ENCODE measurements at places on chromosomes 7 and 10.

- DNase-seq: no peak
These were observed 177.1 kb downstream of the DGKI start for GRCh38 chr7:137669706-137670105.

DNA sequence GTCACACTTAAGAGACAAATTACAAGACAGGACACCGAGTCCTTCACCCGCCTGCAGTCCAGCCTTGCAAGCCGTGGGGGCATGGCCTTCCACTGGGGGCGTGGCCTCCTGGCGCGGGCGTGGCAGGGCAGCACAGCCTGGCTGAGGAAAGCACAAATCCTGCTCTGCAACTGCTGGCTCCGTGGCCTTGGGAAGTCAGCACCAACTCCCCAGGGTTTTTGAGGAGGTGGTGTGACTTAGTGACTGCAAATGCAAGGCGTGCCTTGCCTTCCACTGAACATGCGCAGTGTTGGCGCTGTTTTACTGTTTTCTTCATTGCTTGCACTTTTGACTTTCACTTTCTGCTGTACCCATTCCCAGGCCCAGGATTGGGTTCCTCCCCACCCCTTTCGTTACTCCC lies 12.9 kb upstream of the BMS1 start:
- DNase-seq: no peak

DNA sequence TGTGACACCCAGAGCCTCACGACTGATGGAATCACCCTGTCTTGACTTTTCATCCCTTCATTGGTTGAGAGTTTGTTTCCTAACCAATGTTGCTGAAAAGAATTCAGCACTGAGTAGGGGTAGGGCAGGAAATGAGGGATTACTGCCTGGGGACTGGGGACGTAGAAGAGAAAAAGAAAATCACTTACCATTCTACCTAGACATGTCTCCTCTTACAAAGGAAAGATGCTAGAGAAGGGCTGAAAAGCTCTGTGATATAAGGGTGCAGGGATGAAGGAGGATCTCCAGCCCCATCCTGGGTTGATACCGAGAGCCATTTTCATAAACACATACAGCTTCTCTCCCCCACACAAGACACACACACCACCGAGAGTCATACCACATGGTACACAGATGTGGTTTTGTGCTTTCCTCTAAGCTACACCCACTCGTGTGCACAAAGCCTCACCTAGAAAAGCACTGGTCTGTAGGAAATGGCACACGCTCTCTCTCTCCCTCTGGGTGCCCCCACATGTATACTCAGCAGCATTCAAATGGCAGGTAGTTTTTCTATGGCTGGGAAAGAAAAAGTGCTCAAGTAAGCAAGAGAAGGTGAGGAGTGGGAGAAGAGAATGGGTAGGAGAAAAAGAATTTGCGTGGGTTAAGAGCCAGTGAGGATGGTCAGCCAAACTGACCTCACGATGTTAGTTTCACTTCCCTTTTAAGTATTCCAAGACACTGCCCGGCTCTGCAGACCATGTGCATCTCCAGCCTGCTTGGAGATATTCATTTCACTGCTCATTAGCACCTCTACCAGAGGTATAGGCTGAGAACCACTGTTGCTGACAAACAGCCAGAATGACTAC lies 85.8 kb downstream of the CALD1 start:
- no peak for DNase-seq

DNA sequence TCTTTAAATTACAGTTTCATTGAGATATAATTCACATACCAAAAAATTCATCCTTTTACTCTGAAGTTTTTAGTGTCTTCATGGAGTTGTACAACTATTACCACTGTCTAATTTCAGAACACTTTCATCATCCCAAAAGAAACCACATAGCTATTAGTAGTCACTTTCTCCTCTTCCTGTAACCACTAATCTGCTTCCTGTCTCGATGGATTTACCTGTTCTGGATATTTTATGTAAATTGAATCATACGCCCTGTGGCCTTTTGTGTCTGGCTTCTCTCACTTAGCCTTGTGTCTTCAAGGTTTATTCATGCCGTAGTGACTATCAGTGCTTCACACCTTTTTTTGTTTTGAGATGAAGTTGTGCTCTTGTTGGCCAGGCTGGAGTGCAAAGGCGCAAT lies 135.5 kb downstream of the DOCK1 start:
- DNase-seq: no peak

DNA sequence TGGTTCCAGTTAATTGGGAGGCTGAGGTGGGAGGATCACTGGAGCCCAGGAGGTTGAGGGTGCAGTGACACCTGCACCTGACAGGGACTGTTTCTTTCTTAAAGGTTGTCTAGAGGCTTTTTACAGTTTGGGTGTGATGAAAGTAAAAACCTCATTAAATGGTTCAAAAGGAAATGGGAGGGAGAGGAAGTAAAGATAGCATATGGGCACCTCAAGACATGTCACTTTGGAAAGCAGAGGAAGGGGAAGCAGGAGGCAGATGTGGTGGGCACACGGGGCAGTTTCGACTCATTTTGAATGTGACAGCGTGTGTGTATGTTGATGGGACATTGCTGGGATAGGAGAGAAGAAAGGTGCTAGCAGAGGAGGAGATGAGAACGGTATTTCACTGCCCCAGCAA lies 203.1 kb downstream of the MLLT10 start:
- no peak for DNase-seq

DNA sequence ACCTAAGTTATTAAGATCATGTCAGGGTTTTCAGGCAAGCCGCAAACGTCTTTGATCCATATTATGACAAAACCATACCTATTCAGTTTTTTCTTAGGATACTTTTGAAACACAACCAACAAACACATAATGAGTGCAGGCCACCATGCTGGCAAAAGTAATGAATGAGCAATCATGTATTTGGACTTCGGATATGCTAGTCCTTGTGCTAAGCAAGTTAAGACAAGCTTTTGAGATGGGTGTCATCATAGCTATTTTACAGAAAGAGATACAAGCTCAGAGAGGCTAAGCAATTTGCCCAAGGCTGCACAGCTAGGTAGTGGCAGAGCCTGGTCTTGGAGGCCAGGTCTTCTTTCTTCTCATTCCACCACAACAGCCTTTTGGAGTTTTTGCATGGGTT lies 12.5 kb upstream of the KCNK18 start:
- no peak for DNase-seq

DNA sequence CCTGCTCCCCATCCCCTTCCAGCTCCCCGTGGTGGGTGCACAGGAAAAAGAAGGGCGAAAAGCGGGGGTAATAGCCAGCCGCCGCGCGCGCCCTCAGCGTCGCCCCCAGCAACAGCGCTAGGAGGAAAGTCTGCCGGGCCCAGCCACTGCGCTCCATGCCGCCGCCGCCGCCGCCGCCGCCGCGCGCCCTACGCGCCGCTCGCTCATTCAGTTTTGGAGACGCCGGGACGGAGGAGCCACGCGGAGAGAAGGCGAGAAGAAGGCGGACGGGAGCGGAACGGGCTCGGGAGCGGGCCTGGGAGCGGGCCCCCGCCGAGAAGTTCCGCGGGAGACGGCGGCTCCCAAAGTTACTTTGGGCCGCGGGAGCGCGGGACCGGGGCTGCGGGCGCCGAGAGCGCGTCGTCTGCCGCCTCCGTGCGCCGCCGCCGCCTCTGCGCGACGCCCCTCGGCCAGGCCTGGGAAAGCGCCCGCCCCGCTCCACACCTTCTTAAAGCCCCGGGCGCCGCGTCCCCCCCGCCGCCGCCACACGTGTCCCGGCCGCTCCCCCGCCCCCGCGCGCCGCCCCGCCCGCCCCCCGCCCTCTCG lies at the start of gene RELN:
Gene RELN (minus strand): TSS at position 459 of the 585 bp plus-strand sequence. CDS start 302 bp downstream, at position 157.
- DNase-seq: peak; percentile 40

GRCh38 chr10:58479045-58479444 lies 33.6 kb upstream of the BICC1 start:
- DNase-seq: no peak

DNA sequence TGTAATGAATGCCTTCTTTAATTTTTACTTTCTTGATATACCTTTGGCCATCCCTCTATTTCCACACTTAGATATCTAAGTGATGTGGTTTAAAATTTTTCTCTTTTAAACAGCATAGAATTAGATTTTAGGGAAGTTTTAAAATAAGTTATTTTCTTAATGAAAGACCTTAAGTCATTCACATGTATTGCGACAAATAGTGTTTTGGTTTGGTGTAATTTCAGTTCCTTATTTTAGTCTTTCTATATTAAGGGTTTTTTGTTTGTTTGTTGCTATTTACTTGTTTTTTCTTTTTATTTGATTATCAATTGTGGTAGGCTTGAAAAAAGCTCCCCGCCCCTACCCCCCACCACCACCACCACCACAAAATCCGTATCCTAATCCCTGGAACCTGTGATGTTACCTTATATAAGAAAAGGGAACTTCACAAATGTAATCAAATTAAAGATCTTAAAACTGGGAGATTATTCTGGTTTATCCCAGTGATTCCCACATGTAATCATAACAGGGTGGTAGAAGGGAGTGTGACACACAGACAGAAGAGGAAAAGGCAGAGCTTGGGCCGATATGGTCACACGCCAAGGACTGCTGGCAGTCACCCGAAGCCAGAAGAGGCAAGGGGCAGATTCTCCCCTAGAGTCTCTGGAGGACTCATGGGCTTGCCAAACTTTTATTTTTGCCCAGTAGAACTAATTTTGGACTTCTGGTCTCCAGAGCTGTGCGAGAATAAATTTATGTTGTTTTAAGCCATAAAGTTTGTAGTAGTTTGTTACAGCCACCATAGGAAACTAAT lies 149.7 kb downstream of the NPSR1 start:
- DNase-seq: no peak

- DNase-seq: no peak
These were observed 202.0 kb upstream of the LRRTM3 start for GRCh38 chr10:66723608-66724400.

DNA sequence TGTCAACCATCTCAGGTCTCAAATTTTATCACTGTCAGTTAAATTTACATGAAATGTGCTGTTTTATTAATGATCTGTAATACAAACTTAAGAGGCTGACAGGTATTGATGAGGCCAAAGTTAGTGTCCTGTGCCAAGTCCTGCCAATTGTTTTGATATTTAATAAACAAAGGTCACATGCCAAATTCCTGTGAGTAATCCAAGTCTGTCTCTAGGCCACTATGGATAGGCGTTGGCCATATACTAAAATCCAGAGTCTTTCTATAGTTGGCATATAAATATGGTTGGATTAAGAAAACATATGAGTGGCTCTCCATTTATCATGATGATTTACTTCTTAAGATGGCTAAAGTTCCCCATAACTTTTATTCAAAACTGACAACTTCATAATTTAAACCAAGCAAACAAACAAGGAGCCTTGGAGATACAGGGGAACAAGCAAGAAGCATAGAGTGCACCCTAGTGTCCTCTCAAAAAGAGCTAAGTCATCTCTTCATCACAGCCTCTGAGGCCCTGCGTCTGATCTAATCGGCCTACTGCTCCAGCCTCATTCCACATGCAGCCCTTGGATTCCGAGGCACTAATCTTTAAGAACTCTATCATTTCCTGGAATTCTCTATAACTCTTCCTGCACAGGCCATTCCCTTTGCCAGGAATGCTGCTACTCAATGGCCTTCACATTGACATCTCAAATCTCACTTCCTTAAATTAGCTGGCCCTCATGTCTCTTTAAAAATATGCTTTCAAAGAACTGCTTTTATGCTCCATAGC lies 32.7 kb upstream of the NRCAM start:
- no peak for DNase-seq

DNA sequence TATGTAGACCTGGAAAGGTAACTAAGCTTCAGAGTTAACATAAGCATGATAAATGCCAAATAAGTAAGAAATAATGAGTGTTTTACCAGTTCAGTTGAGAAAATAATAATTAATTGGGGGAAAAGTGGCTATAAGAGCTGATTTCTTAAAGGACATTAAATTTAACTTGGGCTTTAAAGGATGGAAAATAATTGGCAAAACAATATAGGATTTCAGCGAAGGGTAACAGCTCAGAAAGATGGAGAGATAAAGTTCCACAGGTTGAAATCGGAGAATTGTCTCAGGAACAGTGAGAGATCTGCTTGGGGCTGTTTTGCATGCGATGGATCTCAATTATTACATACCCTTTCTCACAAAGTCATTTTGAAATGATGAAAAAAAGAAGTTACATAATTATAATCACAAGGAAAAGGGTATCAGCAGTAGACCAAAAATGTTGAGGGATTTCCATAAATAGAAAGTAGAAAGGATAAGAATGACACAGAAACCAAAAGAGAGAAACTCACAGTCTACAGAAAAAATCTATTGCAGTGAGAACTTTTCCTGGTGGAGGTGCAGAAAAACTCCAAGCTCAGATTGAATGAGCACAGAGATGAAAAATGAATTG lies 40.1 kb upstream of the ITGB8 start:
- DNase-seq: no peak

DNA sequence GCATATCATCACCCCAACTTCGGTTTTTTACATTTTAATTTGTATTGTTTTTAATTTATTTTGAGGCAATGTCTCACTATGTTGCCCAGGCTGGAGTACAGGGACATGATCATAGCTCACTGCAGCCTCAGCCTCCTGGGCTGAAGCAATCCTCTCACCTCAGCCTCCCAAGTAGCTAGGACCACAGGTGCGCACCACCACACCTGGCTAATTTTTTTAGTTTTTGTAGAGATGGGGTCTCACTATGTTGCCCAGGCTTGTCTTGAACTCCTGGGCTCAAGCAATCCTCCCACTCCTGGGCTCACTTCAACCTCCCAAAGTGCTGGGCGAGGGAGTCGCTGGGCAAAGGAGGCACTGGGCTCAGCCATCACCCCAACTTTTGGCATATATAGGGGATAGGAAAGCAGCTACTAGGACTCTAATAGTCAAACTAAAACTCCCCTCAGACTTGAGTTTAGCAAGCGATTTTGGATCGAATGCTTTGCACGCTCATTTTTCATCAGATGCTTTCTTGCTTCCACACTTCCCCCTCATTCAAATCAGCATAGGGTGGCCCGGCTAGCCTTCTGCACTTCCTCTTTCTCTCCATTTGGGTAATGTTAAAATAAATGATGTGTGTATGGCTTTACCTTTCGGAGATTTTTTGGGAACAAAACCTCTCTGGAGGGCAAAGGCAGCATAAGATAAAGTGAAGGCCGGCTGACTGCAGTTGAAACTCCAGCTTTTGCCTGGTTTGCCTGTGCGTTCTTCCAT lies 20.8 kb upstream of the NMT2 start:
- no peak for DNase-seq

GRCh38 chr10:3477683-3478082 lies 305.1 kb upstream of the PITRM1 start:
- no peak for DNase-seq

- DNase-seq: peak; percentile 5
These were observed 17.6 kb downstream of the RAMP3 start for GRCh38 chr7:45174966-45175765.

- DNase-seq: no peak
These were observed 11.0 kb downstream of the HIBADH start for GRCh38 chr7:27651702-27652101.

DNA sequence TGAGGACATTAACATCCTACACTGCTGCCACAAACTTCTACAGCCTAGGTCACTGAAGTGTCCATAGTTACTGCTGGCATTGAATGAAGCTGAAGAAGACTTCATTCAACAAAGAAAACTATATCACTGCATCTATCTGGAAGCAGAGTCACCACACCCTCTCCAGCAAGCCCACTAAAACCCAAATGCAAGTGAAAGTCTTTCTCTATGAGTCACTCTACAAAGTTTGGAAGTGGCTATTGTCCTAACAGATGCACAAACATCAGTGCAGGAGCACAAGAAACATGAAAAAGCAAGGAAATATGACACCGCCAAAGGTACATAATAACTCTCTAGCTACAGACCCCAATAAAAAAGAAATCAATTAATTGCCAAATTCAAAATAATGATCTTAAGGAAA lies 43.5 kb upstream of the CAMK2B start:
- no peak for DNase-seq

GRCh38 chr7:26531926-26532325 lies 240.3 kb downstream of the SNX10 start:
- no peak for DNase-seq

- DNase-seq: no peak
These were observed 8.1 kb downstream of the ADCY1 start for GRCh38 chr7:45582136-45582749.
